Suprapubic skin (tissue), 4 donors: ENCODE measurements at places on chromosomes 6 and 20. TPM values are rescaled to one million over a fixed set of nuclear protein-coding genes. Genes with fewer than 3 reads are reported as not detected.

GRCh38 chr6:46437671-46438221 is 53.5 kb downstream of the RCAN2 start:
- H3K27ac ChIP-seq: no peak overlapping the region
- no peak overlapping the region for H3K4me3 ChIP-seq
- H3K4me1 ChIP-seq: peaks cover 10% of the 10 kb centered on the region
- H3K36me3 ChIP-seq: no peaks in the 10 kb centered on the region
- H3K27me3 ChIP-seq: no peaks in the 10 kb centered on the region

GRCh38 chr20:145877-146276 is 3.5 kb downstream of the DEFB126 start:
- peaks cover 26% of the 10 kb centered on the region for H3K27me3 ChIP-seq
- H3K36me3 ChIP-seq: no peaks in the 10 kb centered on the region
- H3K4me1 ChIP-seq: no peaks in the 10 kb centered on the region
- no peak overlapping the region for H3K4me3 ChIP-seq

DNA sequence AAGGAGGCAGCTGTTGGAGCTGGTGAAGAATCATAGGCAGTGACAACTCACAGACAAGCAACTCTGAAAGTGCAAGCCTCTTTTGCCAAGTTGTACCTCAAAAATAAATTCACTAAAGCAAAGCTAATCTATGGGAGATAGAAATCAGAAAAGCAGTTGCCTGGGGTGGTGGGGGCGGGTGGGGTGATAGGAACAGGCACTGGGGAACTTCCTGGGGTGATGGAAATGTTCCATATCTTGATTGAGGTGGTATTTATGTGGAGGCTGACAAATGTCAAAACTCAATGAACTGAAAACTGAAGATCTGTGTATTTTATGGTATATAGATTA is 52.4 kb downstream of the ATP9A start:
- H3K27me3 ChIP-seq: no peaks in the 10 kb centered on the region
- no peak for DNase-seq
- no peaks in the 10 kb centered on the region for H3K36me3 ChIP-seq
- H3K4me3 ChIP-seq: no peak overlapping the region
- H3K4me1 ChIP-seq: peaks cover 8% of the 10 kb centered on the region
- no peak overlapping the region for H3K27ac ChIP-seq

GRCh38 chr6:89775150-89775549 is 44.4 kb downstream of the MDN1 start:
- DNase-seq: no peak
- H3K27ac ChIP-seq: no peak overlapping the region
- peaks cover 61% of the 10 kb centered on the region for H3K36me3 ChIP-seq
- no peaks in the 10 kb centered on the region for H3K4me1 ChIP-seq

Gene SMOC2
- 22.9 TPM for total RNA-seq

DNA sequence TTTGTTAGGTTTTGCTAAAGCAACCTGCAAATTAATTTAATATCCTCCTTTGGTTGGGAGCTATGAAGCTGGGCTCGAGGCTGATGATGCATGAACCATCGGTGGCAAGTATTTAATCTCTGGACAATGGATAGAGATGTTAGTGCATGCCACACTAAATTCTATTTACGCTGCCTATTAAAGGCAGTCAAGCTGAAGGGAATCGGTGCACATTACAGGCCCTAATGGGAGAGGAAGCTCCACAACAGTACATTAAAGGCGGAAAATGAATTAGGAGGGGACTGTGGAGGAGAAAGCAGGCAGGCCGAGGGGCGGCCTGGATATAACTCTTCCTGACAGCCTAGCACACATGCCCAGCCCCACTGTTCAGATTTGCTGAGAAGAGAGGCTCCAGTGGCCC is 132.4 kb upstream of the MAFB start:
- no peak overlapping the region for H3K4me3 ChIP-seq
- H3K27ac ChIP-seq: no peak overlapping the region
- H3K27me3 ChIP-seq: peaks cover 11% of the 10 kb centered on the region
- no peaks in the 10 kb centered on the region for H3K4me1 ChIP-seq

GRCh38 chr6:148793721-148794120 is 46.9 kb downstream of the UST start:
- H3K4me3 ChIP-seq: no peak overlapping the region
- no peaks in the 10 kb centered on the region for H3K36me3 ChIP-seq
- H3K4me1 ChIP-seq: peaks cover 7% of the 10 kb centered on the region
- H3K27me3 ChIP-seq: no peaks in the 10 kb centered on the region
- no peak overlapping the region for H3K27ac ChIP-seq

GRCh38 chr20:4567170-4567569 is 154.5 kb upstream of the PRND start:
- H3K27ac ChIP-seq: no peak overlapping the region
- no peaks in the 10 kb centered on the region for H3K4me1 ChIP-seq
- peaks cover 6% of the 10 kb centered on the region for H3K27me3 ChIP-seq
- H3K4me3 ChIP-seq: no peak overlapping the region

GRCh38 chr6:92043777-92044176 is 1375.6 kb downstream of the EPHA7 start:
- H3K27ac ChIP-seq: no peak overlapping the region
- H3K4me3 ChIP-seq: no peak overlapping the region
- H3K36me3 ChIP-seq: no peaks in the 10 kb centered on the region
- no peaks in the 10 kb centered on the region for H3K27me3 ChIP-seq
- no peak for DNase-seq
- H3K4me1 ChIP-seq: no peaks in the 10 kb centered on the region

Gene IFNGR1
- total RNA-seq: 88.4 TPM

DNA sequence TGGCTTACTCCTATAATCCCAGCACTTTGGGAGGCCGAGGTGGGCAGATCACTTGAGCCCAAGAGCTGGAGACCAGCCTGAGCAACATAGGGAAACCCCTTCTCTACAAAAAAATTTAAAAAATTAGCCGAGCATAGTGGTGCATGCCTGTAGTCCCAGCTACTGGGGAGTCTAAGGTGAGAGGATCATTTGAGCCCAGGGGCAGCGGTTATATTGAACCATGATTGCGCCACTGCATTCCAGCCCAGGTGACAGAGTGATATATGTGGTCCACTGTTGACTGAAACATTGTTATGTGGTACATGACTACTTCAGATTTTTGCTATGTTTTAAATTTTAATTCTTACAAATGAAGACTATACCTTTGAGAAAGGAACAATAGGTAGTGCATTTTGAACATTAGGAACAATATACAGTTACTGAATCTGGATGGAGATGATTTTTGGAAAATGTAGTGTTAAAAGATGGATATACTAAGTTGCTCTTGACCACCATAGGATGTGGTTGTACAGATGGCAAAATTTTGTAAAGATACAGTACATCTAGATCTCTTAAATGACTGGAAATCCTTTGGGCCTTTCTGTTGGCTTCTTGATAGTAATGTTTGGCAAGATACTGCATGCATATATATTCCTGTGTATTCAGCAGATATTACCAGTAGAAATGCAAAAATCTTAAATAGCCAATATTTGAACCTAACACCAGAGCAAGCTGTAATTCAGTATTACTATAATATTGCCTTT is 35.9 kb downstream of the MAPK14 start:
- no peak for DNase-seq
- H3K27ac ChIP-seq: no peak overlapping the region
- peaks cover 38% of the 10 kb centered on the region for H3K4me1 ChIP-seq
- H3K4me3 ChIP-seq: no peak overlapping the region
- H3K36me3 ChIP-seq: peaks cover 16% of the 10 kb centered on the region

GRCh38 chr6:68502946-68503345 is 132.1 kb upstream of the ADGRB3 start:
- no peak overlapping the region for H3K27ac ChIP-seq
- no peaks in the 10 kb centered on the region for H3K4me1 ChIP-seq
- H3K27me3 ChIP-seq: no peaks in the 10 kb centered on the region

Gene RIPOR3
- 5.6 TPM for total RNA-seq

DNA sequence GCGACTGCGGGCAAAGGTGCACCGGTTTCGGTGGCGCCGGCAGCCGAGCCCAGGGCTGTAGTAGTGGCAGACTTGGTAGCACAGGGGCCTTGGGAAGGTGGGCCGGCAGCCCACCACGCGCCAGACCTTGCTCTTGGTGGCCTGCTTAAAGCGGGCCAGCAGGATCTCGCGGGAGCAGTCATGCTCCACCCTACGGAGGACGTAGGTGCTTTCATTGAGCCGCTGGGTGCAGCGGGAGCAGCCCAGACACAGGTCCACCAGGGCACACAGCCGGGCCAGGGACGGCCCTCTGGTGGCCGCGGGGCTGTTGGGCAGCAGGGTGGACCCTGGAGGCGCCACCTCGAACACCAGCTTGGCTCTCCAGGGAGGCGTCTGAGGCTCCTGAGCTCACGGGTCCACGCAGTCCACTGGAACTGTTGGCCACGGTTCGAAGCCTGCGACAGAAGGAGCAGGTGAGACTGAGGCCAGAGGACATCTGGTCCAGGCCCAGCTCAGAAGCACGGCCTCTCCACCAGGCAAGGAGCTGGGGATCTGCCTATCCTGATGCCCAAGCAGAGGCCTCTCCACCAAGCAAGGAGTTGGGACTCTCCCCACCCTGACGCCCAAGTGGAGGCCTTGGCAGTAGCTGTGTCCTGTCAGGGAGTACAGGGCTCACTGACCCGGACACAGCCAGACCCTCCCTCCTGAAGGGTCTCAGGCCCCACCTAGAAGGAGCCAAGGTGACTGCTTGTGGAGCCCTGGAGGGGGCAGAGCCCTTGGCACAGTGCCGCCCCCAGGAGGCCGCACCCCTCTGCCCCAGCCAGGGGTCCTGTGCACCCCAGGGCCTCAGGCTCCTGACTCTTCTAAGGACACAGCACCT is 1.0 kb downstream of the HELZ2 start:
- no peak for DNase-seq
- H3K27me3 ChIP-seq: no peaks in the 10 kb centered on the region
- peak overlapping the region; percentile 89 for H3K4me3 ChIP-seq
- no peaks in the 10 kb centered on the region for H3K36me3 ChIP-seq
- H3K4me1 ChIP-seq: peaks cover 25% of the 10 kb centered on the region
- peak overlapping the region; percentile 76 for H3K27ac ChIP-seq

Gene PTCRA
- total RNA-seq: not detected

DNA sequence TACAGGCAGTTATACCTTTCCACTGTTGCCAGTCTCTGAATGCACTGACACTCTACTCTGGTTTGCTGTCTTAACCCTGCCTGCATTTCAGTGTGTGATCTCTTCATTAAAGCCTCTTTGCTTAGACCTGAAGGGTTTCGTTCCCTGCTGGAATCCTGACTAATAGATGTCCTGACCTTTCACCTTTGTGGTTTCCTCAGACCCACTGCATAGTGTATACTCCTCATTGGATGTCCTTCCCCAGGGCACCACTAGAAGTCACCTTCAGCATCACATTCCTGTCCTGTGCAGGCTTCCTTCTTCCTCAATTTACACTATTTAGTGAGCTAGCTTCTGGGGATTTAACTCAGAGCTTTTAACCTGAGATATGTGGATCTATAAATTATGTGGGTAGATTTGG is 120.6 kb downstream of the RCAN2 start:
- H3K4me3 ChIP-seq: no peak overlapping the region
- no peak for DNase-seq
- no peaks in the 10 kb centered on the region for H3K36me3 ChIP-seq
- H3K27me3 ChIP-seq: no peaks in the 10 kb centered on the region

- peaks cover 40% of the 10 kb centered on the region for H3K36me3 ChIP-seq
- no peak for DNase-seq
- peaks cover 22% of the 10 kb centered on the region for H3K4me1 ChIP-seq
- peak overlapping the region; percentile 81 for H3K27ac ChIP-seq
Measured at GRCh38 chr6:43052842-43053544, 658 bp downstream of the CUL7 start.

Gene JARID2
- 21.0 TPM for total RNA-seq

DNA sequence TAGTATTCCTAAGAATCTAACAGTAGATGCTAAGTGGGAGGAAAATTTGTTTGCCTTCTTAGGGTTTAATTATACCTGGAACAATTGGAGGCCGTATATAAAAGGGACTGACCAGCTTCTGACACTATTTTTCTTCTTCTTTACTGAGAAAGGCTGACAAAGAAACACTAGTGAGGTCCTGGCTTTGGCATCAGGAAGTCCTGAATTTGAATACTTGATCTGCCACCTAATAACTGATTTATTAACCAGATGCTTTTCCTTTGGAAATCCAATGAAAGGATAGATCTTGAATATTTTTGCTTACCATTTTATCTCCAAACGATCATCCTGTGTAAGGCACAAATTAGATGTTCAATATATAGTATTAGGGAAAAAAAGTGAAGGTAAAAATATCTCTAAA is 382.5 kb downstream of the CENPW start:
- no peaks in the 10 kb centered on the region for H3K27me3 ChIP-seq
- H3K27ac ChIP-seq: no peak overlapping the region
- H3K36me3 ChIP-seq: no peaks in the 10 kb centered on the region
- no peak overlapping the region for H3K4me3 ChIP-seq

DNA sequence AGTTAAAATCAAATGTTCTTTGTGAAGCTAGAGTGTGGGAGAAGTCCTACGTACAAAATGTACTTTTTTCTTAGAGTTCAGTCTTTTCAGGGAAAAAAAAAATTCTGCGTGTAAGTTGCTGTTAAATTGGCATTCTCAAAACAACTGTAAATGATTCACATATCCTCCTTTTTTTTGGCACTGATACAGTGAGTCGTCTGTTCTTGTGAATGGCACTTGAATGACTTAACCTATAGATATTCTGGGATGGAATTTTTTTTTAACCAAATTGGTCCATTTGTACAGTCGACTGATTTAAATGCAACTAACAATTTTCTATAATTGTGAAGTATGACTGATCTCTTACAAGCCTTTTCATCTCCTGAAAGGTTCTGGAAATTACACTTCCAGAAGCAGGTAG is 5.5 kb upstream of the JAG1 start:
- no peak overlapping the region for H3K27ac ChIP-seq
- no peaks in the 10 kb centered on the region for H3K36me3 ChIP-seq
- H3K27me3 ChIP-seq: no peaks in the 10 kb centered on the region

DNA sequence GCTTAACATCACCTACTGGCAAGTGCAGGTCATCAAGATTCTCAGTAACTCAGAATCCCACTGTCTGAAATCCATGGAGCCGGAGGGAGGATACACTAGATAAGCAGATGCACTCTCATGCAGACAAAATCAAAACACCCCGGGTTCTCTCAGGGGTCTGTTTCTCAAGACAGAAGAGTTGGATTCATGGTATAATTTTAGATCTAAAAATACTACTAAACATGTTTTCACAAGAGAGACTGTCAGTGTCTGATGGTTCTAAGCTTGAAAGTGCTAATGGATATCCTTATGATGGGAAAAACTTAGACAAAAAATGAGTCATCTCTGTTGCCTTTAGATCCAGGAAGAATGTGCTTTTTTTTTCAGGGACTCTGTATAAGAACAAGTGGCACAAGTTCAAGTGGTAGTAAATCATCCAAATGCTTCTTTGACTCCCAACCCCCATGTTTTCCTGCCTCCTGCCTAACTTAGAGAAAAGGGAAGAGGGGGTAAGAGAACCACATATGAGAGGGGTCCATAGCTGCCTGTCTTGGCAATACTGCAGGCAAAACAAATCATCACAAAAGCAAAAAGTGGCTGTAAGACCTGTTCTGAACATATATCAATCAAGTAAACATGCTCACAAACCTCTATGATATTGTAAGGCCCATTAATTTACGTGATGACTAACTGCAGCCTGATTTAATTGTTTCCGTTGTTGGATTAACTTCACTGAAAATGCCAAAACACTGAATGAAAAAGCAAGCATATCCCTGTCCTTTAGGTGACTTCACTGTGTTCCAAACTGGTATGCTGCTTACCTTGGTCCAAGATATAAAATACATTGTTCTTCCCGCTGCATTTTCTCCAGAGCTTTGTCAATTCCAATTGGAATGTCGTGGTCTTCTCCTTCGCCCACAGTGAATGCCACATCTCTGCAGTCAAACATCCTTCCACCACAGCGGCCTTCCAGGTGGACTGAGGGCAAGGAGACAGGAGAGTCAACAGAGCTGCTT is 84.0 kb upstream of the TULP1 start:
- no peak for DNase-seq
- peak overlapping the region; percentile 75 for H3K27ac ChIP-seq
- H3K27me3 ChIP-seq: no peaks in the 10 kb centered on the region
- peaks cover 99% of the 10 kb centered on the region for H3K4me1 ChIP-seq
- H3K4me3 ChIP-seq: no peak overlapping the region

Gene HMGN3
- total RNA-seq: 37.8 TPM

Gene LHFPL5
- total RNA-seq: not detected
